ENCODE measurements at places on chromosomes 2 and 18. TPM values are rescaled to one million over a fixed set of nuclear protein-coding genes. Genes with fewer than 3 reads are reported as not detected.

- no peak for DNase-seq
Observed at GRCh38 chr2:130749078-130749477, 6.3 kb upstream of the AMER3 start.

DNA sequence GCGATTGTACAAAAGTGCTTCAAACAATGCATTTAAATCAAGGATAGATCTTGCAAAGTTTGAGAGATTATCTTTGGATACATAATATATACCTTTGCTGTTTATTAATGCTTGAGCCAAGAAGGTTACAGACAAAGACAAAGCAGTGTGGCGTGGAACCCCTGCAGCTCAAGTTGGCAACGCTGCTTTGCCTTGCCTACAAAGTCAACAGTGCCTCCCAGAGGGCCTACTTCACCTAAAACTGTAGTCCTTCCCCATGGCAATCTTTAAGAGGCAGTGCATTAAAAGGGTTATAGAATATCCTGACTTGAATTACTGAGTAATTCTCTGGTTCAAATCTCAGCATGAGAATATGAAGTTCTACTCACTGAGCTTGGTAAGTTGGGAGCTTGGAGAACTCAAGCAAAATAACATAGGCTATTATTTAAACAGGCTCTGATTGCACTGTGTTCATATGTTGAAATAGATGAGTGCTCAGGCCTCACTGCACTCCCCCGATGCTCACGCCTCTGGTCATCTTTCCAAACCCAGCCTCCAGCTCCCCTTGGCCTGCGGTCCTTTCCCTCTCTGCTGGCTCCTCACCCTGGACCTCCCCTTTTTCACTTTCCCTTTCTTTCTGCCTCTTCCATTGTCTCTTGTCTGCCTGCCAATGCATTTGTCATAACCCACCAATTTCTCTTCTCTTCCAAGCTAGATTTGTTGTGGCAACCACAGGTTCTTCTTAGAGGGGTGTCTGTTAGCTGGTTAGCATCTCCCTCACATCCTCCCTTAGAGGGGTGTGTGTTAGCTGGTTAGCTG is 96.5 kb downstream of the MYT1L start:
- no peak for DNase-seq

- DNase-seq: no peak
Observed at GRCh38 chr18:14914121-14914520, 166.1 kb downstream of the ANKRD30B start.

GRCh38 chr2:135555311-135555710 is 24.0 kb downstream of the R3HDM1 start:
- DNase-seq: no peak

GRCh38 chr18:76359909-76360308 is 135.1 kb downstream of the ZNF516 start:
- DNase-seq: no peak

The ANKRD62 gene
- total RNA-seq: not detected

GRCh38 chr2:62870966-62871365 is 165.5 kb downstream of the EHBP1 start:
- DNase-seq: no peak

The COL6A3 gene
- total RNA-seq: 19.2 TPM

Measured in activated T-cell treated with anti-CD3 and anti-CD28 coated beads, Interleukin-2, amount 50 U/mL, for 4 hours (primary cell).